Hematopoietic multipotent progenitor cell (in vitro differentiated cells): ENCODE measurements at places on chromosomes 1 and 21.

DNA sequence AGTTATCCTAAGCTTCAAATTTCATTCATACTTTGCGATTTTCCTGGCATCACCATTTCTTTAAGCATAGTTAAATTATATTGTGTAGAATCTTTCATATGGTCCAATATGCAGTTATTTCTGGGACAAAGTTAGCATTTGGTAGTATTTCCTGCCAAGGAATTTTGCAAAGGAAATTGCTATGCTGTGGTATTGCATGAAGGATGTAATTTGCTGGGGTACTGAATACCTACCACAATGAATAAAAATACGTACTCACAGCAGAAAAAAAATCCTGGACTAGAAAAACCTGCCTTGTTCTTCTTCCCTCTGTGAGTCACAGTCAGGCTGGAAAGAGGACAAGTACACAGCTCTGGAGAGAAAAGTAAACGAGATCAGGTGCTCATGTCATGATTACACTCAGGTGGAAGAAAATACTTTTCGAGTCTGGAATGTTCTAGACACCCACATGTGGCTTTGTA, 241.2 kb downstream of the PTBP2 start:
- DNase-seq: no peak

DNA sequence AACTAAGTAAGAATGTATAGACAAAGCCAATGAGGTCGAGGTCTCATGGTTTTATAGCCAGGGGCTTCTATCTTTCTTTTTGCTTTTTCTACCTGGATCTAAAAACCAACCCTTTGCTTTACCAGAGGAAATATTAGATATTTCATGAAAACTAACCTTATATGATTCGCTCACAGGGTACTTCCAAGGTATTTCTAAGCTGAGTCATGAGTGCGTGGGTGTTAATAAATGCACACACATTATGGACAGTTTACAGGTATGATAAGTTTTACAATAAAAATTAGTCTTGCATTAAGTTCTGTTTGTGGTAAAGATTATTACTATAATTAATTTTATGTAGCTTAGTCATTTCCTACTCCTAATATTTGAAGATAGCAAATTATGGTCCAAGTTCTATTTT, 217.2 kb downstream of the CHRM3 start:
- no peak for DNase-seq

GRCh38 chr1:176790786-176791185, 327.8 kb downstream of the PAPPA2 start:
- no peak for DNase-seq

DNA sequence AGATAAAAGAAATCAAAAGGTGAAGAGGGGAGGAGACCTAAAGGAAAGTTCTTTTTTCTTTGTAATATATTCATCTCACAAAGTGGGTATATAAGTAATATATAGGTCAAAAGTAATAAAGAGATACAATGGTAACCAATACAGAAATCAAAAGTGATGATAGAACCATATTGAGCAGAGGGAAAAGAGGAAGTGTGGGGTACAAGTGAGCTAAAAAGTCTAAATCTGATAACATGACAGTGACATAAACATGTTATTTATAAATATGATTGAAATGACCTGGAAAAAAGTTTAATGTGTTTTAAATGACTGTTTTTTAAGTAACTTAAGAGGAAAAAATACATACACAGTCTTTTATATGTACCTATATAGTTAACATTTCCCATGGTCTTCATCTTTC, 70.5 kb downstream of the MRPL39 start:
- DNase-seq: no peak

GRCh38 chr21:42164818-42165217, 54.1 kb upstream of the ABCG1 start:
- DNase-seq: no peak
